ENCODE measurements at places on chromosomes 3 and 15.

GRCh38 chr3:37752649-37753025 lies 109.0 kb upstream of the CTDSPL start:
- no peak for DNase-seq

DNA sequence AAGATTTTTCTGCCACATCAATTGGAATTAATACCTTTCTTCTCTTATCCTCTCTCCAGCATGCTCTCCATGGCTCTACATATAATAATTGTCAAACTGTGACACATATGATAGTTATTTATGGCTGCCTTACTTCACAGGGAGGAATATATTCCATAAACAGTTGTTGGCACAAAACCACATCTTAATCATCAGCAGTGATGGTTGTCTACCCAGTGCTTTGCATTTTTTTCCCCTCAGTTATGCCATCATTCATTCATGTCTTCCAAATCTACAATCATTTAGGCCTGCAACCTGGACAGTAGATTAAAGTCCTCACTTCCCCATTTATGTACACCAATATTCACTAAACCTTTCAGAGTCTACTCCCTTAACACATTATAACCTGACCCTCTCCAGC lies 107.7 kb downstream of the THRB start:
- DNase-seq: no peak

GRCh38 chr15:56523521-56523920 lies 58.6 kb upstream of the MNS1 start:
- no peak for DNase-seq

- peak; percentile 82 for DNase-seq
Measured at GRCh38 chr3:61894988-61895935, 333.9 kb downstream of the PTPRG start.

- peak; percentile 67 for DNase-seq
Measured at GRCh38 chr15:94287794-94288246, 56.5 kb downstream of the MCTP2 start.

- DNase-seq: no peak
Measured at GRCh38 chr15:31268911-31269784, 57.5 kb upstream of the KLF13 start.

- DNase-seq: peak; percentile 61
Measured at GRCh38 chr3:52428151-52429005, 16.5 kb downstream of the SEMA3G start.

DNA sequence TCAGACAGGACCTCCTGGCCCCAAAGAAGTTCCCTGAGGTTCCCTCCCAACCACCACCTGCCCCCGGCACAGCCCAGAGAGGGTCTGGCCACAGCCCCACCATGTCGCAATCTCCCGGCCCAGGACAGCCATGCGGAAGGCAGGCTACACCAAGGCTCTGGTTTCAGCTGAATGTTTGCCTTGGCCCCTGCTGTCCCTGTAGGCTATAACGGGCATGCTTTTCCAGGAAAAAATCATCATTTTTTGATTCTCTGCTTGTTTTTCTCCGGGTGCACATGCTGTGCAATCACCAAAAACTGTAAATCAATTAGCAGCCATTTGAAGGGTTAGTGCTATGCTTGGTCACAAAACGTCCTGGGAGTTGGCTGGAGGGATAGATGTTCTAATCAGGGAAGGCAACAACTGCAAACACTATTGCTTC lies 142.7 kb upstream of the IGF1R start:
- DNase-seq: no peak

DNA sequence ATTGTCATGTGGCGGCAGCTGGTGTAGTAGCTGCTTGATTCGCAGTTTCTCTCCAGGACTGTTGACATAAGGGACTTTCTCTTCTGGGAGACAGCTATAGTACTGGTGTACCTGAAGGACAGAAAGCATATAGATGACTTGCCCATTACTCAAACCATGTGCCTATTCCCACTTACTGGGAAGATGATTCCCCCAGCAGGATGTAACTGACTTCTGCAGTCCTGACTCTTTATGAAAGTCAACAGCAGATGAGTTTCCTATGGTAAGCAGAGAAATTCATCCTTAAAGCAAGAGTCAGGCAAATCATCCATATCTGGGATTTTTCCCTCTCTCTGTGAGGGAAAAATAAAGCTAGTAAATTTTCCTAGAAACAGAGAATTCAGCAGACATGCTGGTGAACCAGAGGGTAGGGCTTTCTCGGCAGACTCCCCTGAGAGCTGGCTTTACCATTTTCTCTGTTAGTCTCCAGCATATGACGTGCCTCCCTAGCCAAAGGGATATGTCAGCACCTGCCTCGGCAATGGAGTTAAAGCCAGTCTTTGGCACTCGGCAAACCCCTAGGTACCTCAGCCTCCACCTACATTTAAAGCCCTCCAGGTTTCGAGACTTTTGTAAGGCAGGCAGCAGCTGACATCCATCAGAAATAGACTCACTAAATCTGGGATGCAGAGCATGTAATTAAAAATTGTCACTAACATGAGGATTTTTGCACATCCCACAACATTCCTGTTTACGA lies 62.1 kb downstream of the PRICKLE2 start:
- DNase-seq: no peak

DNA sequence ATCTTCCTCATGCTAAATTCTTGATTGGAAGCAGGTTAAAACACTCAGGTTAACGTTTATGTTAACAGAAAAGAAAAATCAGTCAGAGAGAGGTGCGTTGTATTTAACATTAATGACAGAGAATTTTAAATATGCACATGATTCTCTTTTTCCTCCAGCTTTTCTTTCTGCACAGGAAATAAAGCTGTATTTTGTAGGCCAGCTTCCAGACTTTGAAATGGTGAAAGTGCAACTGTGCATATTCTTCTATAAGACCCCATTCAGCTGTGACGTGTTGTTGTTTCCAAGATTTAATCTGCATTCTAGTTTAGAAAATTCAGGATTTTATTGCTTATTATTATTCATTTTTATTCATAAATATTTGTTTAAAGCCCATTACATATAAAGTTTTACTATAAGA lies 11.8 kb downstream of the MBNL1 start:
- DNase-seq: no peak

DNA sequence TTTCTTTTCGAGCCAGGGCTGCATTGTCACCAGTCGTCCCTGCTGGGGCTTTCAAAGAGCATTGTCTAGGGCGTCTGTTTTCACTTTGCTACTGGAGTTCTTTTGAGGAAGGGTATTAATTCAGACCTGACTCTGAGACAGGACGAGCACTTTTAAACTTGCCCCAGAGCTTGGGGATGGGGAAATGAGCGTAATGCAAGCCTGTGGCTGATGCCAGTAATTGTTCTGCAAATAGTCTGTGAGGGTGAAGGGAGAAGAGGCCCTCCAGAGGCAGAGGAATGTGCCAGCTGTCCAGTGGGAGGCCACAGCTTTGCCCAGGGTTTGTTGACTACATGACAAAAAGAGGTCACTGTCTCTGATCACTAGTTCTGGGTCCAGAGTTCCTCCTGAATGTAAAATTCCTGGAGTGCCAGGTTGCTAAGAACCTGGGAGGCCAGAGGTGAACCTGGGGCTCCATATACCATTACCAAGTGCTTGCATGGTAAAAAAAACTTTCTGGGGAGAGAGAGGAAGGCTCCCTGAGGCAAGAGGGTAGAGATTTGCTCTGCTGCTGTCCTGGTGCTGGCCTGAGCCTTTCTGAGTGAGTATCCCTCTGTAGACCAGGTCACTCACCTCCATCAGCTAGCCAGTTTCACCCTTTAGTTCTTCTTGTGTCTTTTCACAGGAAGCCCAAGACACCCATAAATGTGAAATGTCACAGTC lies 14.8 kb downstream of the EEFSEC start:
- DNase-seq: no peak

- DNase-seq: peak; percentile 82
Measured at GRCh38 chr3:177057768-177058167, 139.5 kb downstream of the TBL1XR1 start.

DNA sequence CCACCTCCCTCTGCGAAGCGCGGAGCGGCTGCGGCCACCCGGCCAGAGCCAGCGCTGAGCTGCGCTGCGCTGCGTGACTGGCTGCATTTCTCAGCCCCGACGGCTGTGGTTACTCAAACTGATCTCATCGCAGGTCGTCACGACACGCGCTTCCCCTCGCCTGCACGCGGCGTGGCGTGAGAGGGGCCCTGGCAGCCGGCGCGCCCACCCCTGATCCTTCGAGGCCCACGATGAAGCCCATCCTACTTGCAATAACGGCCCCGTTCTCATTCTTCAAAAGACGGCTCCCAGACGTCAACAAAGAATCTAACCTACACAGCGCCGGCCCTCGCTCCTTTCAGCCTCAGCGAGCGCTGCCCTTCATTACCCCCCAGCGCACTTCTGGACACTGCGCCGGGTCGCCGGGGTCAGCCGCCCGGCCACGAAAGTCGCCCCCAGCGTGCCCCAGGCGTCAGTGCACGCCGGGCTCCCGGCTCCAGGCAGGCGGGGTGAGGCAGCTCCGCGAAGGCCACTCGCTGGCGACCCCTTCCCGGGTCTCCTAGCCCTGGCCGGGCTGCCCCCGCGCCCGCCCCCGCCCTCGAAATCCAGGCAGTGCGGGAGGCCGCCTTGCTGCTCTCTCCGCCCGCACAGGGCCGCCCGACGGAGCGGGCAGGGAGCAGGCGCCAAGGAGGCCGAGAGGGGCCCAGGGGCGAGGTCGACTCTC lies 9.9 kb upstream of the LEKR1 start:
- peak; percentile 60 for DNase-seq

- no peak for DNase-seq
Measured at GRCh38 chr3:154794814-154795445, 285.2 kb upstream of the MME start.

- DNase-seq: no peak
Measured at GRCh38 chr3:194682189-194682693, 3.4 kb upstream of the FAM43A start.

- peak; percentile 40 for DNase-seq
Measured at GRCh38 chr3:98730338-98730737, 32.8 kb upstream of the ST3GAL6 start.

- DNase-seq: no peak
Measured at GRCh38 chr3:65950340-65951326, 88.1 kb downstream of the MAGI1 start.

- no peak for DNase-seq
Measured at GRCh38 chr3:139238281-139239030, 105.4 kb upstream of the MRPS22 start.

DNA sequence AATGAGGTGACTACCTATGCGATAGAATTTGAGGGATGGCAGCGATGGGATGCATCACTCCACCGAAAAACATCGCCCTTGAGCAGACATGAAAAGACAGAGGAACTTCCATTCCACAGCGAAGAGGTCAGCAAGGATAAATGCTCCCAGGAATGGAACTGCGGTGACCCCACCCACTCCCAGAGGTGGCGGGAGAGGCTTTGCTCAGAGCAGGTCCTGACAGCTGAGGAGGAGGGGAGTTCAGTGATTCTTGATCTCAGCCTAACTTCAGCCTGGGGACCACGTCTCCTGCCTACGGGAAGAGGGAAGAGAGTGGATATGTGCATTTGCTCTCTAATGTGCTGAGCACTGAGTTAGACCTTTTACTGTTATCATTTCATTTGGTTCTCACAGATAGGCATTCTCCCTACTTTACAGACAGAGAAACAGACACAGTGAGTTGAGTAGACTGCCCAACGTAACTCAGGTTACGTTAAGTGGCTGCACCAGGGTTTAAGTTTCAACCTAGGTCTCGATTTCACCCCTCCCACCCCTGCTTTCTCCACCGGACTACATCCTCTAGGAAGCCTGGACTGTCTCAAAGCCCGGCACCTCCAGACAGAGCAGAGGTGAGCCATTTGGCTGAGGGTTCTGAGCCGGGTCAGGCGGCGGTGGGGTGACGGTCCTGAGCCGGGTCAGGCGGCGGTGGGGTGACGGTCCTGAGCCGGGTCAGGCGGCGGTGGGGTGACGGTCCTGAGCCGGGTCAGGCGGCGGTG lies 170.0 kb downstream of the RAB11A start:
- no peak for DNase-seq

DNA sequence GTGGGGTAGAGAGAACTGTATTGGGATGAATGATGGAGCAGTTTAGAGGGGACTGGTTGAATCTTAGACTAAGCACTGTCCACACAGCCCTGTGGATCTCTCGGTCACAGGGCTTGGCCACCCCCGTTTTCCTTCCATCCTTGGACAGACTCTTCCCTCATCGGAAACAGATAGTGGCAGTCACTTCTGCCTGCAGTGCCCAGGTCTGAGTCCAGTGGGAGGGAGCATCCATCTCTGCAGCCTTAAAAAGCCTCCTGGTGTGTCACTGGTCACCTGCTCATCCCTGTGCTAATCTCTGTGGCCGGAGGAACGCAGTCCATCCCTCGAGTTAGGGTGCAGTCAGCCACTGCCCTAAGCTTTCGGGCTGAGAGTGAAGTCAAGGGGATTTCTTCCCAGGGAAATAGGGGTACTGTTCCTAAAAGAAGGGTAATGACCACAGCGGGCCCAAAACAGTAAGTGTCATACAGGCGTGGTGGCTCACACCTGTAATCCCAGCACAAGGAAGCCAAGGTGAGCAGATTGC lies 32.0 kb downstream of the PLA2G4D start:
- DNase-seq: no peak

GRCh38 chr3:63896332-63897030 lies 15.7 kb downstream of the SCAANT1 start:
- no peak for DNase-seq

DNA sequence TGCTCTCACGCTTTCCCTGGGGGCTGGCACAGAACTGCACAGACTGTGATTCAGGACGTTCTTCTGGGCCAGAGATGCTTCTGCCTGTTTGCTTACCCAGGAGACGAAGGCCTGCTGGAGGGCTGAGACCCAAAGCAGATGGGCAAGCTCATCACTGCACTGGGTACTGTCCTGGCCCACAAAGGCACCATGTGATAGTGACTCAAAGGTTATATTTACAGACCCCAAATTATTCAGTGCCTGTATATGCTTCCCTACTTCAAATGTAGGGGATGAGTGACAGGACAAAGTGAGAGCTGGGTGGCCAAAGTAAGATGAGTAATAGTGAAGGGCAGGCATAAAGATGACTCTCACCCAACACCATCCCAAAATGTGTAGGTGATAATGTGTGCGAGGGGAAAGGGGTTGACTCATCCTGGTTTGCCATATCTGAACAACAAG lies 127.4 kb downstream of the WDR76 start:
- peak; percentile 33 for DNase-seq

GRCh38 chr15:50278496-50278895 lies 13.0 kb upstream of the HDC start:
- DNase-seq: no peak

DNA sequence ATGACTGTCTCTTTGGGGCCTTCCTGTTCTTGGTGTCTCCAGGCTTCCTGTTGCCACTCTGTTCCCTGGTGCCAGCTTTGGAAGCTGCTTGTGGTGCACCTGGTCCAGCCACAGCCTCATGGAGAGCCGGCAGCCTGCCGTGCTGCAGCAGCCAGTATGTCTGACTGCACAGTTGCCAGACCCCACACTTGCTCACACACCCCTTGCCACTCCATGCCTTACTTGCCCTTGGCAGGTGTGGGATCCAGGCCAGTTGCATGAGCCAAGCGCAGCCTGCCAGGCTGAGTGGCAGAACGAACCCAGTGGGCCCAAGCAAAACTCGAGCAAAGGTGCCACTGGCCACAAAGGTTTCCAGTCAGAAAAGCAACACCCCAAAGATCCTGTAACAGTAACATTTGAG lies 309.2 kb downstream of the DOCK3 start:
- no peak for DNase-seq

- no peak for DNase-seq
Measured at GRCh38 chr3:188270423-188270972, 116.5 kb downstream of the LPP start.

Data from activated CD4-positive, alpha-beta T cell treated with anti-CD3 and anti-CD28 coated beads for 36 hours (primary cell).